ENCODE measurements at places on chromosomes 4 and X.

DNA sequence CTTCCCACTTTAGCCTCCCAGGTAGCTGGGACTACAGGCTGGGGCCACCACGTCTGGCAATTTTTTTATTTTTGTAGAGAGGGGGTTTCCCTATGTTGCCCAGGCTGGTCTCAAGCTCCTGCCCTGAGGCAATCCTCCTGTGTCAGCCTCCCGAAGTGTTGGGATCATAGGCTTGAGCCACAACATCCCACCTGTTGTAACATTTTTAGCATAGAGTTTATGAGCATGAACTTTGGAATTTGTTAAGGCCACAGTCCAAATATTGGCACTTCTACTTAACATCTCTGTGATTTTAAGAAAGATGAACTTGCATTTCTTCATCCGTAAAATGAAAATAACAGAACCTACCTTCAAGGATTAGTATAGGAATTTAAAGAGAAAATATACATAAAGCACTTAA, 445.6 kb downstream of the IQCM start:
- no peak for DNase-seq

- DNase-seq, result no peak
Measured at GRCh38 chr4:125781651-125782050, 466.9 kb downstream of the FAT4 start.

DNA sequence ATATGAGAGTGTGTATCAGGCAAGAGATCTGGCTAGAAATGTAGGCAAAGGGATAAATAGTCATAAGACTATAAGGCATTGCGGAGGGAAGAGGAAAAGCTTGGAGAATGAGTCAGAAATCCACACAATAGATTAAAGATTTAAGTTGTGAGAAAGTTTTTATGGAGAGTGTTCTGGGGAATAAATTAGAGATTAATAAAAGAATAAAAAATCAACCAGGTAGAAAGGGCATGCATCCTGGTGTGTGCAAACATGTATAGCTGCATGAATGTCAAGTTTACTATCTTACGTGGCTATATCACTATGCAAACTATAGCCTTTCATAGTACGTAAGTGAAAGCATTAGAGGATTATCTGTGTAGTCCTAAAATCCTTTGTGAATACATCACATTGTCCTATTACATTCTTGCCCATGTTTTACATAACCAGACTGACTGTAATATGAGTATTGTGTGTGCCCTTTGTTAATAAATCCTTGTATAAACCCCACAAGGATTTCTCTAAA, 36.9 kb downstream of the SNCA start:
- DNase-seq, result no peak

GRCh38 chr4:141995056-141995455, 358.7 kb downstream of the IL15 start:
- no peak for DNase-seq

DNA sequence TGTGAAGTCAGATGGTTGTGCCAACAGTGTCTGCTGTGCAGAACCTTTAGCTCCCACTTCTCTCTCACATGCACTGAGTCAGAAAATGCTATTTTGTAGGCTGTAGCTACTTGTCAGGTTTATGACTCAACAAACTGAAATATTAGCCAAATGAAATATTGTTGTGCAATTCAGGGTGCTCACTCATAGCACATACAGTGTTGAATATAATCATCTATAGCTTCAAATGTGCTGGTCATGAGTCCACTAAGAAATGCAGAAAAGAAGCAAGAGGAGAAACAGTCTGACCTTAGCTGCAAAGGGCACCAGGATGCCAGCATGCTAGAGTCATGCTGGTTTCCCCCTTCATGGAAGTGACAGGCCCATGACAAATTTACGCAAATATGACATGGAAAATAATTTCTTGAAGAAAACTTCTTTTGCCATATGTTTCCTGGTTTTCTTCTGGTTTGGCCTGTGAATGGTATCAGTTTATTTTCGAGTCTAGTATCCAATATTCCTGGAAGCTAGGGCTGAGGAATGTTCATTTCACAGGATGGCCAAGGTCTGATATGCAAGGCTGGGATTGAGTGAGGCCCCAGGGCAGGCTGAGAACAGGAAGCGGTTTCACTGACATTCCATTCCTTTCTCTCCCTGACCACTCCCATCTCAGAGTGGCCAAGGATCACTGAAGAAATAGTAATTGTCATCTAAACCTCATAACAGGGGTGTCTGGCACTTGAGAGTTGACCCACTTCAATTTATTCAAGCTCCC, 10.3 kb upstream of the CXCL2 start:
- DNase-seq, result no peak

DNA sequence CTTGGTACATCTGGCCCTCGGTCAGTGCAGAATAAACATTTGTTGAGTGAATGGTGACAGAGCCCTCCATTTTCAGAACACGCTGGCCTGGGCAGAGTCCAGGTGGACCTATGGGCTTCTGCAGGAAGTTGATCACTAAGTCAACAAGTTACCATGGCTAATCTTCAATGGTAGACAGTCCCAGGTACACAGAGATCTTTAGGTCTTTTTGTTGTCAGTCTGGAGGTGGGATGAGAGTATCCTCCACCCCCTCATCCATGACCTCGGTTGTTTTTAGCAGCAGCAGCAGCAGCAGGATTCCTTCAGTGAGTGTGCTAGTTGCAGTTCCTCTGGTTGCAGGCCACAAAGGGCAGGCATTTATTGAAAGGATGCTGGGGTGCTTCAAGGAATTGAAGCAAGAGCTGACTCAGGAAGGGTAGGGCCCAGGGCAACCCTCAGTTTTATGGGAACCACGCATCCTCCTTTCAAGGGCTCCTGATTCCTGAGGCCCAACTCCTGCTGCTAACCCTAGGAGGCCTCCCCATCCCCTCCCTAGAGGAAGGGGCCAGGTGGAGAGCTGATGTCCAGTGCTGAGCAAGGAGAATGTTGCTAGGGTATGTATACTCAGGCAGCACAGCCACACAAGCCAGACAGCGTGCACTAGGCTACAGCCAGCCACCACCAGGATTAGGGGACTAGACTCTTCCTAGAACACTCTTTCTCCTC, 1.7 kb upstream of the USP27X start:
- DNase-seq, result no peak

DNA sequence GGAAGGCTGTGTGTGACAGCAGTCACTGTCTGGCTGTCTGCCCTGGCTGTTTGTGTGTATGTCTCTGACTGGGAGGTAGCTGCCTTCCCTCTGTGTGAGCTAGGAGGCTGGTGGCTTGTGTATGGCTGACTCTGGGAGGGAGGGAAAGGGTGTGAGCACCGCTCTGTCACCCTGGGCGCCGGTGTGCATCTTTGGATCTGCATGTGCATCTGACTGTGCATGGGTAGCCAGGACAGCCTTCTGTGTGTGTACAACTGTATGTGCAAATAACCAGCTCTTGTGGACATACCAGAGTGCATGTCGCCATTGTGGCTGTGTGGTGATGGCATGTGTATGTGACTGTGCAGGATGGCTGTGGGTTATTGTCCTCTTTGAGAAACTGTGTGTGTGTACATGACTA, 7.4 kb upstream of the ERAS start:
- no peak for DNase-seq

- DNase-seq, result no peak
Measured at GRCh38 chrX:48890934-48891401, 6.6 kb downstream of the TIMM17B start.

- no peak for DNase-seq
Measured at GRCh38 chr4:14856062-14856933, 146.0 kb upstream of the CPEB2 start.

DNA sequence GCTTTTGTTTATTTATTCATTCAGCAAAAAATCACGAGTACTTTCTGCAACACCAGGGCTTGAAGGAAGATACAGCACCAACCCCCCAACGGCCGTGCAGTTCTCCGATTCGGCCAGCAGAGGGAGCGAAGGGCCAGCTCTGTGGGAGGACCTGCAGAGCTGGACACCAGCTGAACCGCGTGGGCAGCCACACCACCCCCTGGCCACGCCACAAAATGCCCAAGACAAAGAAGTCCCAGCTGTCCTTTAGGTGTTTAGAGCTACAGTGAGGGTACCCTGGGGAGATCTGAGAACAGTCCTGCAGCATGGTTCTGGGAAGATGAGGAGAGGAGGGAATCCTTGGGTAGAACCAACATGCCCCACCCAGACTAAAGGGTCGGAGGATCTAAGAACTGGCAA, 83.1 kb downstream of the RELL1 start:
- DNase-seq, result peak; percentile 36

GRCh38 chrX:115393271-115393670, 103.8 kb downstream of the LUZP4 start:
- DNase-seq, result no peak

- no peak for DNase-seq
Measured at GRCh38 chr4:178198691-178199090, 756.5 kb upstream of the AGA start.

DNA sequence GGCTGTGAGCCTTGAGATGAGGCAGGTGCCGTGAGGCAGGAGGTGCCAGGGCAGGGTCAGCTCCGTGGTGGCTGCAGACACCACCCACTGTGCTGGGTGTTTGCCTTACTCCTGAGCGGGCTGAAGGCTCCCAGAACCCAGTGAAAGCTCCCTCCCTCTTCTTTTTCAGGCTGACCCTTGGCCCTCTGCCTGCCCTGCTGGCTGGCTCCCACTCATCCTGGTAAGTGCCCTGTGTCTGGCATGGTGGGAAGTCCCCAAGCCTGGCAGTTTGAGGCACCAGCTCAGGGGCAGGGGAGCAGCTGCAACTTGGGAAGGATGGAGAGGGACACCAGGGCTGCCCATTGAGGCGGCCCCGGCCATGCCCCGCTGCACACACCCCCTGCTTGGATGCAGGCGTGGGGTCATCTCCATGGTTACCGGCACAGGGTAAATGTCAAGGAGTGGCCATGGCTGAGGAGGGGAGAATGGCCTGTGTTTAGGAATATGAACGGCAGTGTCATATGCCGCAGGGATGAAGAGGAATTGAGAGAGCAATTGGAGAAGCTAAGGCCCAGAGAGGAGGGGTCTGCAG, 16.8 kb downstream of the SH3BP2 start:
- DNase-seq, result no peak

DNA sequence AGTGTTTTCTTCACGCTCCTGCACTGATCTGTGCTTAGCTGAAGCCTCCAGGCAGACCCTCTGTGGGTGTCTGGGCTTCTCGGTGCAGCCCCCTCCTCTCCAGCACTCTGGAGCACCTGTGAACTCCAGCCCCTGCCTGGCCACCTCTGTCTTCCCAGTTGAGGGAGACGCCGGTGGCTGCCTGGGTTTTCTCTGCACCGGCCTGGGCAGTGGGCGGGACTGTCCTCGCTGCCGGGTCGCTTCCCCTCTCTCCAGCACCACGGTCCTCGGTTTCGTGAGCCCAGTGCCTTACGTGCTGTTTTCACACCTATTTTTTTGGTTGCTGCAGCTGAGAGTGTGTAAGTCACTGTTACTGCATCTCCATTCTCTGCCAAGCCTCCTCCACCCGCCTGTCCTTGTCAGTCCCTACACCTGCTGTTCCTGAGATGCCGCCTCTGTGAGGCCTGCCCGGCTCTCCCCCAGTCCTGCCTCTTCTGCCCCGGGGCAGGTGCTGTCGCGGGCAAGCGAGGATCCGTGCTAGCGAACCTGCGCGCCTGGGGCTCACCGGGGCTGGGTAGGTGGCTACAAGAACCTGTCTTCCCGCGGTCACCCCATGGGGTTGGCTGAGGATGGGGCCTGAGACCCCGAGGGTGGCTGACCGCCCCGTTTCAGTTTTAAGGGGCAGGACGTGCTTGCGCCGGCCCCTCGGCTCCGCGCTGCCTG, 2.4 kb upstream of the FGFRL1 start:
- no peak for DNase-seq

DNA sequence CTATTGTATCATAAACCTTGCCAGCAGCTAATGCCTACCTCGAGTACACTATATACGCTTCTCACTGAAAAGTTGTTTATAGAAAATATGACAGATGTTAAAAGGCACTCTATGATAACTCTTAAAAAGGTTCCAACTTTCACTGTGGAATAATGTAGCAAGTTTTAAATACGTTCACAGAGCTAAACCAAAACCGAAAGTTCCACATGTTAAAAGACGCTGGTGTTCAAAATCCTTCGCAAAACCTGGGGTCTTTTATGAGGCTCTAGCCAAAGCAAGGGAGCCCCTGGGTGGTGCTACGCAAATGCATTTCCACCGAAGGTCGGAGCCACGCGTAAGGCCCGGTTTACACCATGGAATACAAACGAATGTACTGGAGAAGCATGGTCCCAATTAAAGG, 103.7 kb upstream of the TENM3 start:
- DNase-seq, result no peak

GRCh38 chr4:108850219-108850649, 87.4 kb upstream of the ETNPPL start:
- no peak for DNase-seq

- no peak for DNase-seq
Measured at GRCh38 chr4:26829018-26829417, 31.6 kb upstream of the STIM2 start.

DNA sequence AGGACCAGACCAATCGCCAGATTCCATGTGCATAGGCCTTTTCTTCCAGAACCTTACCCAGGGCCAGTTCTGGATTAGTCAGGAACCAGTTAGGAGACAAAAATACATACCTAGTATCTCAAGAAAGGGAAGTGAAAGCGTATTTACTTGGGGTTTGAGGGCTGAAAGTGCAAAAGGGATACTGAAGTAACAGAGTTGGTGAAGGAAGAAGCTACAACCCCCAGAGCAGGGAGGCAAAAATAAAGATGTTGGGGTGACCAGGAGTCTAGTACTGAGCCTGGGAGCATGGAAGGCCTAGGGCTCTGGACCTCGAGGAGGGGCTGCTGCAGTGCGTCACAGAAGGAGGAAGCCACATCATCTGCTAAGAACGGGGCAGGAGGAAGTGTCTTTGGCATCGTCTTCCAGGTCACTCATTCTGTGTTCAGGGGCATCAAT, 38.3 kb downstream of the TKTL1 start:
- no peak for DNase-seq

DNA sequence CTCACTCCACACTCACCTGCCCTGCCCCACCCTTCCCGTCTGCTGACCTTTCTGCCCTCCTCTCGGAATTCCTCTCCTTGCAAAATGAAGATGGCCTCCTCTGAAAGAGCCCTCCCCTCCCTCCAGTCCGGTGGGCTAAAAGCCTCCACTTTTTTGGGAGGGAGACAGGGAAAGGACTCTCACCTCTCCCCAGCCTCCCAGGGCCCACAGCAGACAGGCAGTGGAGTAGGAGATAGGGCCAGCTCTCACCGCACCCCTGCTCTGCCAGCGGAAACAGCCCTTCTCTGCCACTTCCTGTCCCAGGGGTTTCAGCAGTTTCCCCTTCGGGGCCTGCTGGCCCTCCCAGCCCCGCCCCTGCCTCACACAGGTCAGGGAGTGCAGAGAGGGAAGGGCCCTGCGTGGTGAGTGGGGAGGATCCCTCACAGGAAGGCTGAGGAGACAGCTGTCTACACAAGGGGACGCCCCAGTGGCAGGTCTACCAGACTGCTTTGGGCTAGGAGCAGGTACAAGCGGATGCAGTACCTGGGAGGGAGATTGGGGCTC, 18.2 kb downstream of the ELF4 start:
- peak; percentile 79 for DNase-seq

- no peak for DNase-seq
Measured at GRCh38 chr4:39770471-39770870, 72.5 kb downstream of the UBE2K start.
